Right renal cortex interstitium (tissue), 3 donors: ENCODE measurements at places on chromosomes 2 and 18.

- DNase-seq, result no peak
These were observed 93.2 kb upstream of the CAB39 start for GRCh38 chr2:230619491-230619890.

DNA sequence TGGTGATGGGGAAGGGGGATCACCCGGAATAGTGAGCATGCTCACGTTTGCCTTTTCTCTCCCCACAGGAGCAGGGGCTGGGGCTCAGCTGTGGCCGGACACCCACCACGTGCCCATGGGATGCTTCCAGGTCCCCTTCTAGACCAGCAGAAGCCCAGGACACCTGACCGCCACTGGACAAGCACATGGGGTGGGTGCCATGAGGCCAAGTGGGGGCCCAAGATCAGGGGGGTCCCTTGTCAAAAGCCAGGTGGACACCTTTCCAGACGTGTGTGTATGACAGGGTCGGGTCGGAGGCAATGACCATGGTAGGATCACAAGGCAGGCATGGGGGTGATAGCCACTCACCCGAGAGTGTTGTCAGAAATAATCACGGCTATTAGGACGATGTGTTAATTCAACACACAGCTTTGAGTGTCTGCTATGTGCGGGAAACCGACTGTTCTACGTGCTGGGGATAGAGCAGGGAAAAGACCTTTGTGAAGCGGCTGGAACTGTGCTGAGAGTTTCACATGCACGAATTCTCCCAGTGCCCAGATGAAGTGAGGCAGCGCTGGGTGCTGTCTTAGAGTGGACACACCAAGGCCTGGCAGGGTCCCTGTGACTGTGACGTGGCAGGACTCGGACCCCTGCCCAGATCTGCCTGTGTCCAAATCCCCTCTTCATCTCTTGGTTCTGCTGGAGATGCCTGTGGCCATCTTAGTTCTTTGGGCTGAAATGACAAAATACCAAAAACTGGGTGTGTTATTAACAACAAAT, 244.7 kb downstream of the NDUFA10 start:
- no peak for DNase-seq

- DNase-seq, result no peak
These were observed 27.8 kb downstream of the MBD5 start for GRCh38 chr2:148048475-148049221.

- no peak for DNase-seq
These were observed 41.1 kb downstream of the LDAH start for GRCh38 chr2:20781656-20782265.

DNA sequence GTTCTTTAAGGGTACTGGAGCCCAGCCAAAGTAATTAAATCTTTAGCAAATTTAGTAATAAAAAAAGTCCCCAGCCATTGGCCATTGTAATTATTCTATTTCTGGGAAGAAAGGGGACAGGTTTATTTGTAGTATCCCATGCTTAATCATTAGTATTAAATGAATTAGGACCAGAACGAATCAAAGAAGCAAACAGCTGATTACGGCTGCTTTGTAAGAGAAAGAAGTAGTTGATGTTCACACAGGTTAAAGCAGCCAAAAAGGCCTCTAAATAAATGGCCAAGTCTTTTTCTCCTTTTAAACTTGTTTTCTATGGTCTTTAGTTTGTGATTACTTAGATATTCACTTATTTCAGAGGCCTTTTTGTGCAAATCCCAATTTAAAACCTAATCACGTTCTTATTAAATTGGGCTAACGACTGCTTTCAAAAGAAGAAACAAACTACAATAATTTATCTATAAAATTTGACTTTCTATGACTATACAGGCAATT, 48.6 kb upstream of the DNAH7 start:
- DNase-seq, result no peak

DNA sequence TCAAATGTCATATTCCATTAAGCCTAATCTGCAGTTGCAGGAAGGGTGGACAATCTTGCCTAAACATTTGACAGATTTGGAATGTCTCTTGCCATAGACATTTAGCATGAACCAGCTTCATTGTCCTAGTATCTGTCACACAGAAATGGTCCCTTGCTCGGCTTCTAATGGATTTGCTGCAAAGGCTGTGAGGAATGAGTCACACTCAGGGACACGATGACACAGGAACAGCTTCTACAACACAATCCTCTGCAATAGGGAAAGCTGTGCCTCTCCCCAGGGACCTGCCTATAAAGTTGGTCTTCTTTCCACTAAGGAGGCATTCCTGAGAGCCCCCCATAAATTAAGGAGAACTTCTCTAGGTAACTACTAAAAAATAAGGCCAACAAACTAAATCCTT, 155.1 kb upstream of the L3MBTL4 start:
- DNase-seq, result no peak

DNA sequence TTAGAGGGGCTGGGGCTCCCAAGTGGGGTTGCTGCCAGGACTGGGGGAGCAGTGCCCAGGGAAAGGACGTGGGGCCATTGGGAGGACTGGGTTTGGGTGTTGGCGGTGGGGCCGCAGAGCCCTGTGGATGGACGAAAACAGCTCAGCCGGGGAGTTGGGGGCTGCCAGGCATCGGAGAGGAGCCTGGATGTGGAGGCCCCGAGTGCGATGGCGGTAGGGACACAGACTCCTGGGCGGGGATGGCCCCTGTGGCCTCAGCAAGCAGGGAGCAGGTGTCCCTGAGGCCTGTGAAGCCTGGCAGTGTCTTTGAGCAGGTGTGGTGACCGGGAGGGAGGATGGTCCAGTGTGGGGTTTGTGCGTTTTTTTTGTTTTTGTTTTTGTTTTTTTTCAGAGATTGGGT, 13.3 kb downstream of the CTDP1 start:
- DNase-seq, result no peak

- DNase-seq, result no peak
These were observed 522.3 kb downstream of the SOX11 start for GRCh38 chr2:6214471-6214870.

- DNase-seq, result no peak
These were observed 2.4 kb downstream of the SKA1 start for GRCh38 chr18:50377061-50377798.

DNA sequence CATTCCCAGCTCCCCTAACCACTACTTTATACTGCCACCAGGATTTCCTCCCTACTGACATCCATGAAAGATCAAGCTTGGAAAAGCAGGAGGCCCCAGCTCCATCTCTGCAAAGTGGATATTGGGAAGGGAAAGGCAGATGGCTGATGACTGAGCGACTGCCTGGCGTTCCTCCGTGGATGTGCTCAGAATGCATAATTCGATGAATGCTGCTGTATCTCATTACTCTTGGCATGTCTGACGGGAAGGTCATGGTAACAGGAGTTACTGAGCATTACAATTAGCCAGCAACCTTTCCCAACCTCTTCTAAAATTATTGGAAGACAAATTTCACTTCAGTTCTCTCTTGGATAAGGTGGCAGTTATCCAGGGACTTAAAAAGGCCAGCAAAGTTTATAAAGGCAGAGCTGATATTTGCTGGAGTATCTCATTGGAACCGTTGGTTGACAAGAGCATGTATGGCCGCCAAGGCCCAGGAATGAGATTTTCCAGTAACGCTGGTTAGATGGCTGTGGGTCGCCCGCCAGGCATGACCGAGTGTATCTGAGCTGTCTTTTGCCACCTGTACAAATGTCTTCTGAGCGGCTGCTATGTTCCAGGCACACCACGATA, 34.5 kb downstream of the KCNE4 start:
- no peak for DNase-seq

DNA sequence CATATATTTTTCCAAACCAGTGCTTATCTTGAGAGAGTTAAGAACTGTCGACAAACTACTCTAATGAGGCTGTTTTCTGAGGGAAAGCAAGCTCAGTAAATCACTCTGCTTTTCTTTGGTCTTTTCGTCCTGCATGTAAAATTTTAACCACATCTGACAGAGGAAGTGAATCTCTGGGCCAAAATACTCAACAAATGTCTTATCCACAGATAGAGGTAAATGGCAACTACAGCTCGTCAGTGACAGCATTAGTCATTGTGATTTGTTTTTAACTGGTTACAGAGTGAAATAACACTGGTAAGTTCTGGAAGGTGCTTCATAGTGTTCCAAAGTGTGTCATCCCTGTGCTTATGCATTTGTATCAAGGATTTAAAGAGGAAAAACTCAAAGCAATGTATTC, 82.6 kb upstream of the SLC8A1 start:
- no peak for DNase-seq

GRCh38 chr2:42877511-42877910, 85.1 kb upstream of the HAAO start:
- no peak for DNase-seq

DNA sequence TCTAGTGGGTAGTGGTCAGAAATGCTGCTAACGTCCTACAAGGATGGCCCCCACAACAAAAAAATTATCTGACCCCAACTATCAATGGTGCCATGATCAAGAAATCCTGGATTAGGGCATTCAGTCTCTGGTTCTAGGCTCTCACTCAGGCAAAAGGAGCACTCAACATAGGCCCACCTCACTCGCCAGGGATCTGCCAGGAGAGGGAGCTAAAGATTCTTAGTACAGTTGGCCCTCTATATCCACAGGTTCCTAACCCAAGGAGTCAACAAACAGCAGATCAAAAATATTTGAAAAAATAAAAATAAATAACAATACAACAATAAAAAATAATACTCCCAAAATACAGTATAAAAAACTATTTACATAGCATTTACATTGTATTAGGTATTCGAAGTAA, 10.0 kb downstream of the SLC4A5 start:
- no peak for DNase-seq

- DNase-seq, result no peak
These were observed 61.6 kb downstream of the KCNG2 start for GRCh38 chr18:79859314-79859713.

DNA sequence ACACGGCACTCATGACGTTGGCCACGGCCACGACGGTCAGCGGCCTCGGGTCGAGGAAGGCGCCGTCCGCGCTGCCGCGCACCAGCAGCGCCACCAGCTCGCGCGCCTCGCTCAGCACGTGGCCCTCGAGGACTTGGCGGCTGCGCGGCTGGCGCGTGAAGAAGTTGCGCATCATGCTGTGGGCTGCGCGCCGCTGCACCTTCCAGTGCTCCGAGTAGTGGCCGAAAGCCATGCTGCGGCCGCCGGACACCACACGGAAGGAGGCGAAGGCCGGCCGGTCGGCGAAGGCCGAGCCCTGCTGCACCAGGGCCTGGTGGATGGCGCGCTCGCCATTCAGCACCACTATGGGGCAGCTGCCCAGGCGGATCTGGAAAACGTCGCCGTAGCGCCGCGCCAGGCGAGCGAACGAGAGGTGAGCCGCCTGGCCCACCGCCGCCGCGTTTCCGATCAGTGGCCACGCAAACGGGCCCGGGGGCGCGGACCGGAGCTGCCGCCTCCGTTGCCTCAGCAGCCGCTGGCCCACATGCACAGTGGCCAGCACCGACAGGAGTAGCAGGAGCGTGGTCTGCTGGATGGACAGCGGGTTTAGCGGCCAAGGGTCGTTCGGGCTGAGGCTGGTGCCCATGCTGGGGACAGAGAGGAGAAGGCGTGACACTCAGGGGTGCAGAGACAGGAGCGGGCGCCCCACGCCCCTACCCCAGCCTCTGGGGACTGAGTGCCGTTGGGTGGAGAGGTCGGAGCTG, 1.0 kb downstream of the CYP1B1 start:
- no peak for DNase-seq

DNA sequence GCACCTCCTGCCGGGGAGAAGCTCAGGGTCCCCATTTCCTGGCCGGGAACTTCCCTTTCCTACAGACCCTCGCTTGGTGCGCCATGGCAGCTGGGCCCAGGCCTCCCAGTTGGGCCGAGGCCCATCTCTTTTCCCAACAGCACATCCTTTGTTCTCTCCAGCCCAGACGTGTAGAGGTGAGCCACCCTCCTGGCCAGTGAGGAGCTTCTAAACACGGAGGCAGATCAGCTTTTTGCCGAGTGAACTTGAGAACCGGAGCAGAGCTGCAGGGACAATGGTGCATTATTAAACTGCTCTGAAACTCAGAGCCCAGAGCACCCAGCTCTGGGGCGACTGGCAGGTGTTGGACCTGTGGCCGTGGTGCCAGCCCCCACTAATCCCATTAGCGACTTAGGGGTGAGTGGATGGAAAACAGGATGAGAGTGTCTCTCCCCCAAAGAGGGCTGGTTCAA, 25.4 kb downstream of the SH3BP4 start:
- DNase-seq, result no peak

GRCh38 chr18:312415-312814, 44.6 kb upstream of the THOC1 start:
- no peak for DNase-seq

GRCh38 chr2:15654727-15655073, 63.0 kb downstream of the DDX1 start:
- DNase-seq, result no peak

DNA sequence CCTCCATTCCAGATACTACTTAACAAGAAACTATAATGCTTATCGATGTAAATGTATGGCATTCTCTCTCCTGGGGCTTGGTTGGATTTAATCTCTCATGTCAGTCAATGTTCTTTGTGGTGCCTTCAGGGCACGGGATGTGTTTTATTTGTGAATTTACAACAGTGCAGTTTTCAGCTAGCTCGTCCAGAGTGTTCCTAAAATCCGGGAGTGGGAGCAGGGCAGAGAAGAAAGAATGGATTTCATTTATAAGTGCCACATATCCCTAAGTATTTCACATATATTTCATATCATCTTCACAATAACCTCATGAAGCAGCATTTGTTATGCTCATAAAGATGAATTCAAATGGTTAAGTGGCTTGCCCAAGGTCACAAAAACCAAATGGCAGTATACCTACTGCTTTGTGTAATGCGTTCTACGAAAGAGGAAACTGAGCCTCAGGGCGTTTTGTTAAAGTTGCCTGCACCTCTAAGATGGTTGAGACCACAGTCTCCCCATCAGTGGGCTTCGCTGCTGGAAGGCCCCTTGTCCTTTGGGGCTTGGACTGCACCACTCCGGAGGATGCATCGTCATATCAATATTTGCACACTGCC, 134.7 kb upstream of the MGAT5 start:
- no peak for DNase-seq

GRCh38 chr2:101473911-101474701, 806 bp downstream of the RFX8 start:
- DNase-seq, result no peak

DNA sequence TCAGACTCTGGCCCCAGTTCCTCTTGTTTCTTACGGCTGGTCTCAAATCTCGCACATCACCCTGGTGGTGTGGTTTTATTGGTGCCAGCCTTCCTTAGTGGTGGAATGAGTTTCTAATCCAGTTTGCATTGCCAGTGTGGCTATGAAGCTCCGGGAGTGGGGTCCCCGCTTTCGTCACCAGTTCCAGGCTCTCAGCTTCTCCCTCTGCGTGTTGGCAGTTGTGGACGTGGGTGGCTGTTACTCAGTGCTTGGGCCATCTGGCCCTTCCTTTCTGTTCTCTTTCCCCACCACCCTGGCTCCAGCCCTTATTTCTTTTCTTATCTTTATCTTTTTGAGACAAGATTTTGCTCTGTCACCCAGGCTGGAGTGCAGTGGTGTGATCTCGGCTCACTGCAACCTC, 30.1 kb downstream of the EFR3B start:
- DNase-seq, result no peak

- DNase-seq, result no peak
These were observed 1915.7 kb upstream of the CELF4 start for GRCh38 chr18:39481281-39481680.
